ENCODE measurements at places on chromosomes 1 and 21. TPM values are rescaled to one million over a fixed set of nuclear protein-coding genes. Genes with fewer than 3 reads are reported as not detected.

GRCh38 chr1:1208713-1209433, 2.5 kb upstream of the TNFRSF18 start:
- H3K4me3 ChIP-seq: no peak overlapping the region
- H3K27me3 ChIP-seq: peaks cover 3% of the 10 kb centered on the region
- DNase-seq: peak; percentile 21
- peaks cover 27% of the 10 kb centered on the region for H3K4me1 ChIP-seq
- H3K27ac ChIP-seq: no peak overlapping the region

DNA sequence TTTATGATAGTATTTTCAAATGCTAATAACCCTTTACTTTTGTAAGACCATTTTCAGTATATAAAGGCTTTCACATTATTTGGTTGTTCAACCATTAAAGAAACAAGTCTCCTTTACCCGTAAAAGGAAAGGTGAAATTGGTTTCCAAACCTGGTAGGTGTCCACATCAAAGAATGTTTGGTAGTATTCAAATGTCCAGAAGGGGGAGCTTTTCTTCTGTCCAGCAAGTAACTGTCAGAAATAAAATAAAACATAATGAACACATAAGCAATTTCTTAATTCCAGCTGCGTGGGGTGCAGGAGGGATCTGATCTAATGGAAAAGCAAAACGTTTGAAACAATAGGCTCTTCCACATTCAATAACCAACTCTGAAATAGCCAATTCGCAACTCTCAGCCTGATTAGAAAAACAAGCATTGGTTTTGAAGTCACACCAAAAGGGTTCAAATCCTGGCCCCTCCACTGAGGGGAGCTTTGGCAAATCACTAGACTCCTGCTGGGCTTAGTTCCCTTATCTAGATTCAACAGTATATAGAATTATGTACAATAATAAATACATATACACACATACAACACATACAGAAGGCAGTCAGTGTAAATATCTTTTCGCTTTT, 11.0 kb downstream of the YIPF1 start:
- H3K4me3 ChIP-seq: no peak overlapping the region
- DNase-seq: peak; percentile 39
- no peaks in the 10 kb centered on the region for H3K4me1 ChIP-seq
- no peak overlapping the region for H3K27ac ChIP-seq
- no peaks in the 10 kb centered on the region for H3K27me3 ChIP-seq

DNA sequence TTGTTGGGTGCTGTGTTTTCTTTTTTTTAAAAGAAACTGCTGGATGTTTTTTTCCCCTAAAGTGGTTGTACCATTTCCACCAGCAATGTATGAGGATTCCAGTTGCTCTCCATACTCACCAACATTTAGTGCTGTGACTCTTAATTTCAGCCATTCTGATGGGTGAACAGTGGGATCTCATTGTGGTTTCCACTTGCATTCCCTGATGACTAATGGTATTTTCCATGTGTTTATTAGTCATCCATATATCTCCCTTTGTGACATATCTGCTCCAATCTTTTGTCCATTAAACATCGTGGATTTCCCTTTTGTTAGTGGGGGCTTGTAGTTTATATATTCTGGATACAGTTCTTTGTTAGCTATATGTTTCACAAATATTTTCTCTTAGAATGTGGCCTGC, 206.0 kb downstream of the CAMTA1 start:
- no peaks in the 10 kb centered on the region for H3K27me3 ChIP-seq
- H3K4me1 ChIP-seq: no peaks in the 10 kb centered on the region
- H3K36me3 ChIP-seq: no peaks in the 10 kb centered on the region

- H3K27ac ChIP-seq: no peak overlapping the region
- no peaks in the 10 kb centered on the region for H3K36me3 ChIP-seq
- DNase-seq: no peak
- no peak overlapping the region for H3K4me3 ChIP-seq
- H3K4me1 ChIP-seq: peaks cover 9% of the 10 kb centered on the region
Observed at GRCh38 chr21:29235714-29236197, 63.0 kb upstream of the BACH1 start.

DNA sequence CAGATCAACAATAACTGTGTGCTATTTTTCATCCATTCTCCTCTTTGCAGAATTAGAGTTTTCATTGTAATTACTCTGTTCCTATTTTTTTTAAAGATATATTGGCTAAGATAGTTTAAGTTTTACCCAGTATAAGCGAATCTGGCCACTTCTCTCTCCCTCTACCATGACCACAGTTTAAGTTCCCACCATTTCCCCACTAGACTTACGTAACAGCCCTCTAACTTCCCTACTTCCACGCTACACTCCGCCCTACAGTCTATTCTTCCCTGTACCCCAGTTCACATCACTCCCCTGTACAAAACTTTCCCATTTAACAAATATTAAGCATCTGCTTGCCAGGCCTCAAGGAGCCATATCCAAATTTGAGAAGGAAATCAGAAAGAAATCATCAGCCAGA, 16.5 kb downstream of the CTSK start:
- no peak overlapping the region for H3K27ac ChIP-seq
- H3K36me3 ChIP-seq: peaks cover 7% of the 10 kb centered on the region
- no peaks in the 10 kb centered on the region for H3K27me3 ChIP-seq
- no peak overlapping the region for H3K4me3 ChIP-seq

- H3K4me1 ChIP-seq: no peaks in the 10 kb centered on the region
- H3K27ac ChIP-seq: no peak overlapping the region
- peak; percentile 64 for DNase-seq
- no peaks in the 10 kb centered on the region for H3K36me3 ChIP-seq
Observed at GRCh38 chr1:234665975-234666605, 56.1 kb upstream of the IRF2BP2 start.

GRCh38 chr1:230866171-230867070, 1.9 kb downstream of the C1orf198 start:
- peaks cover 48% of the 10 kb centered on the region for H3K4me1 ChIP-seq
- DNase-seq: peak; percentile 67
- no peaks in the 10 kb centered on the region for H3K27me3 ChIP-seq
- H3K36me3 ChIP-seq: peaks cover 8% of the 10 kb centered on the region
- peak overlapping the region; percentile 90 for H3K27ac ChIP-seq

GRCh38 chr1:60133848-60134247, 60.3 kb upstream of the C1orf87 start:
- H3K27me3 ChIP-seq: no peaks in the 10 kb centered on the region
- peaks cover 13% of the 10 kb centered on the region for H3K4me1 ChIP-seq
- no peak overlapping the region for H3K4me3 ChIP-seq
- peak; percentile 90 for DNase-seq

DNA sequence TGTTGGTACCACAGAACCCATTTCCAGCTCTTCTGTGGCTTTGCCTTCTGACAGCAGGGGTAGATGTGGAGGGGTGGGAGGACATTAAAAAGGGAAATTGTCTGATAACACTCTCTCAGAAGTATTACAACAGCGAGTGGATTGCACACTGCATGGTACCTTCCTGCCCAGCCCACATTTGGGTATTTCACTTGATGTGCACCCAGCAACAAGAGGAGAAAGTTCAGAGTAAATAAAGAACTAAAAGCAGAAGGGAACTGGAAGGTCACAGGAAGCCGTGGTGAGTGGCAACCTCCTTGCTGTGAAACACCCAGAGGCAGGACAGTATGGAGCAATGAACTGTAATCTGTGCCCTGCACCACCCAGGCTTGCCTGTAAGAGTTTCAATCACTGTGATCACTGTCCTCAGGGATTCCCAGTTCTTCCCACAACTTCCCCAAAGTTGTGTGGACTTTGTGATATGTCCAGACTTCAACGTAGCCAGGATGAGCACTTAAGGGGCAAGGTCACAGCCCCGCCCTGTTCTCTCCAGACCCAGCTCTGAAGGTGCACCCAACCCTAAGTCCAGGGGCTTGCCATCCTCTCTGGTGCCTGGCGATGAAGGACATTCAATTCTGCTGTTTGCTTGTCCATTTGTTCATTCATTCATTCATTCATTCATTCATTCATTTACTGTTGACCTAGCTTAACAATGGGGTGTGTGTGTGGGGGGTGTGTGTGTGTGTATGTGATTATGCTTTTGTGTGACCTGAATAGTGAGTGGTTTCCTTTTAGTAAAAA, 18.7 kb upstream of the F5 start:
- no peaks in the 10 kb centered on the region for H3K4me1 ChIP-seq
- peaks cover 3% of the 10 kb centered on the region for H3K27me3 ChIP-seq
- no peak for DNase-seq

- peaks cover 12% of the 10 kb centered on the region for H3K36me3 ChIP-seq
- no peak overlapping the region for H3K27ac ChIP-seq
- no peak for DNase-seq
- no peaks in the 10 kb centered on the region for H3K4me1 ChIP-seq
- H3K27me3 ChIP-seq: no peaks in the 10 kb centered on the region
- H3K4me3 ChIP-seq: no peak overlapping the region
Observed at GRCh38 chr1:202135221-202135721, 9.3 kb downstream of the ARL8A start.

- peaks cover 12% of the 10 kb centered on the region for H3K36me3 ChIP-seq
- no peak for DNase-seq
- no peak overlapping the region for H3K4me3 ChIP-seq
- H3K4me1 ChIP-seq: peaks cover 8% of the 10 kb centered on the region
- no peak overlapping the region for H3K27ac ChIP-seq
- no peaks in the 10 kb centered on the region for H3K27me3 ChIP-seq
Observed at GRCh38 chr1:156602557-156602993, 1.3 kb upstream of the GPATCH4 start.

DNA sequence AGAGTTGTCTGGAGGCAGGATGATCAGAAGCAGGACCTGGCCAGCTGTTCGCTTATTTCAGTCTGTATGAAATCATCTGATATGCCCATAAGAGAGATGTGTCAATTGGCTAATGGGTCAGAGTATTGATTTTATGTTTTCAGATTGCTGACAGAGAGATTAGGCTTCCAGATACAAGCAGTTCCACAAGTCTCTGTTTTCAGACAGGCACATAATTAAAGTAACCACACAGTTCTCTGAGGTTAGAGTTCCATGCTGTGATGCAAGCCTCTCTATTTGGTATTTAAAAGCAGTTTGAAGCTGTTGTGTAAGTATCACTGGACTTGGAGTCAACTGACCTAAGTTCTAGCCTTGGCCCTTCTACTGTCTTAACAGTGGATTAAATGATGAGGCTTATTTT, 50.1 kb downstream of the ATF6 start:
- peaks cover 2% of the 10 kb centered on the region for H3K36me3 ChIP-seq
- H3K4me1 ChIP-seq: no peaks in the 10 kb centered on the region
- no peak overlapping the region for H3K27ac ChIP-seq
- no peak overlapping the region for H3K4me3 ChIP-seq
- no peaks in the 10 kb centered on the region for H3K27me3 ChIP-seq
- DNase-seq: peak; percentile 49

DNA sequence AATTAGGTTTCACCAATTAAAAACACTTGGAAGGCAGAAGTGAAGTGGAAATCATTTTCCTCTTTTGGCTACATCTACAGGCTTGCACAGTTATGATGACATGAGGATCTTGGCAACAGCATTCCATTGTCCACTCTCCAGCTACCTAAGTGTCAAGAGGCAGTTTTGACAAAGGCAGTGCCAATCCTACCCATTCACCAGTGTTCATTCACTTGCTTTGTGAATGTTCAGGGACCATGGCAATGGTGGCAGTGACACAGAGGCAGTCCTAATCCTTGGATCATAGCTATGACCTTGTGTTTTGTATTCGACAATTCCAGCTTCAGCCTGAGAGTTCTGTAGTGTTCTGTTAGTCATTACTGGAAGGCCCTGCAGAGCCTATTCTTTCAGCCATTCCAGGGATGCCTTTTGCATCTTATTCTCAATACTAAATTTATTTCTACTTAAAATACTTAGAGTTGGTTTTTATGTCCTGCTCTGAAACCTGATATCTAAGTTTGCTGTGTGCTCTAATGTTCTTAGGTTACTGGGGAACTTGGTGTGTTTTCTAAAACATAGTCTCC, 36.7 kb downstream of the CRB1 start:
- no peak overlapping the region for H3K4me3 ChIP-seq
- peak; percentile 7 for DNase-seq
- no peaks in the 10 kb centered on the region for H3K27me3 ChIP-seq
- H3K27ac ChIP-seq: no peak overlapping the region

DNA sequence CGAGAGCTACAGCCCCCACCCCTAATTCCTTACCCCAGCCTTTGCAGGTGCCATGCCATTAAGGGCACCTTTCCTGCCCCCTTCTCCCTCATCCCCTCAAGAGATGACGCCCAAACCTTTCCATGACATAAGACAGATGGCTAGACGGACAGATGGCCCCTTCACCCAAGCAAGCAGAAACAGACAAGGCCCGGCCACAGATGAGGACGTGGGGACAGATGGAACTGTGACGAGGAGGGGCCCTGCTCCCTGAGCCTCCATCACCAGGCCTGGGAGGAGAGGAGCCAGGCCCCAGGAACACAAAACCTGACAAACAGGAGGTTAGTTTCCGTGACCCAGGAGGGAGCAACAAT, 24.7 kb upstream of the PEF1 start:
- H3K36me3 ChIP-seq: peaks cover 5% of the 10 kb centered on the region
- H3K27me3 ChIP-seq: no peaks in the 10 kb centered on the region
- H3K4me1 ChIP-seq: peaks cover 25% of the 10 kb centered on the region
- no peak overlapping the region for H3K27ac ChIP-seq
- DNase-seq: no peak
- H3K4me3 ChIP-seq: no peak overlapping the region

DNA sequence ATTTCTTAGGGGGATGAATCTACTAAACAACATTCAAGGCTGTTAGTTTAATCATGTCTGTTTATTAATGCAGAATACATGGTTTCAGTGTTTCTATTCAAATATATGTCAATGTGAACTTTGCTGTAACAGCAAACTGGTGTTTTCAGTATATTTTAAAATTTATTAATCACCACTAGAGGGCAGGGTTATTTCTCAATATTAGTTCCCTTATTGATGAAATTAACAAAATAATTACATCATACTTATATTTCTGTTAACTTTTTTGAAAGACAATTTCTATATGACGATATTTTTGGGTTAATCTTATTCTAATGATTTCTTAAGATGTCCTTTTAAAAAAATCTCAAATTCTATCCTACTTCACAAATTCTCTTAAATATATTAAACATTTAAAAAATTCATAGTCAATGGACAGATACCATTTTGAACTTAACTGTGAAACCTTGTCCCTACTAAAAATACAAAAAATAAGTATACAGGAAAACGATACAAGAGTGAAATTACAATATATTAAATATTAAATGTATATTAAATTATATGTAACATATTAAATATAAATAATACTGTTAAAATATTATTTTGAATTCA, 1034.1 kb upstream of the PRMT6 start:
- no peak overlapping the region for H3K27ac ChIP-seq
- no peak overlapping the region for H3K4me3 ChIP-seq
- no peaks in the 10 kb centered on the region for H3K4me1 ChIP-seq
- no peak for DNase-seq
- no peaks in the 10 kb centered on the region for H3K27me3 ChIP-seq

DNA sequence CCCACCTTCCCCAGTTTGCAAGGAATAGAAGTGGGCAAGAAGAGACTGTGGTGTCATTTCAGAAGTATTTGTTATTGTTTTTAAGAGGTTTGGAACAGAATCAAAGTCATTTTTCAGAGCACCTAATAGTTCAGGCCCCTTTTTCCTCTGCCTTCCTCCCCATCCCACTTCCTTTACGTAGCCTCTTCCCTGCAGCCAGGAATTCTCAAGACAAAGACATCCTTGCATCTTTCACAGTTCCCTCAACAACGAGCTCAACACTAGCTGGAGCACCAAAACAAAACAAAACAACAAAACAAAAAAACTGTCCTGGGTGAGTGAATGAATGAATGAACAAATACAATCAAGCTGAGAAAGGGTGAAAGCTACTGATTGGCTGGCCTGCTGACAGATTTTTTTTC, 7.0 kb downstream of the PALMD start:
- DNase-seq: peak; percentile 81
- H3K27ac ChIP-seq: no peak overlapping the region

Gene ATP1A2
- 3.5 TPM for total RNA-seq

Gene OR6K3
- total RNA-seq: not detected

Gene SUSD4
- 18.8 TPM for total RNA-seq

Gene HSPG2
- 249 TPM for total RNA-seq

Gene KAZN
- 7.8 TPM for total RNA-seq

Gene FTCD
- total RNA-seq: 2.0 TPM

Gene RGS8
- total RNA-seq: 0.12 TPM

Gene VANGL2
- total RNA-seq: 26.1 TPM

Data from astrocyte (in vitro differentiated cells and primary cell).